Heart right ventricle (tissue), 16 donors: ENCODE measurements at places on chromosomes 5 and 9. TPM values are rescaled to one million over a fixed set of nuclear protein-coding genes. Genes with fewer than 3 reads are reported as not detected.
A peak's percentile ranks its signal among the peaks of the same experiment; 100 is the strongest.

- peaks cover 10% of the 10 kb centered on the region for H3K4me1 ChIP-seq
- peak overlapping the region; percentile 44 for H3K27ac ChIP-seq
- H3K36me3 ChIP-seq = no peaks in the 10 kb centered on the region
- DNase-seq = no peak
- no peak overlapping the region for H3K4me3 ChIP-seq
Measured at GRCh38 chr5:16564248-16564867, 52.4 kb downstream of the RETREG1 start.

The RNF183 gene
- total RNA-seq = not detected

DNA sequence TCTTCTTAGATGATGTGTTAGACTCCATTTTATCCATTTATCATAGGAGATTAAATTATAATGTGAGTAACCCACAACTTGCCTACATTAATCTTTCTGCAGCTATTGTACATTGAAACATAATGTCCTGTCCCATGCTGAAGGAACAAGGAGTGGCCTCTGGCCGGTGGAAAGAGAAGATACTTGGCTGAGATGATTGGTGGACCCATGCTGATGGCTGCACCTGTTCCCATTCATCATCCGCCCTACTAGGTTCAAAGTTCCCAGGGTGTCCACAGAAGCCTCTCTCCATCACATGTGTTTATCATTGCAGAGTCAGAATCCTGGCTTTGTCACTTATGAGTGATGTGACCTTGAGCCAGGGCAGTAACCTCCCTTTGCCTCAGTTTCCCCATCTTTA, 24.7 kb downstream of the FBXL7 start:
- H3K27me3 ChIP-seq = no peaks in the 10 kb centered on the region
- peaks cover 14% of the 10 kb centered on the region for H3K36me3 ChIP-seq
- no peak overlapping the region for H3K27ac ChIP-seq
- no peak overlapping the region for H3K4me3 ChIP-seq

GRCh38 chr5:82104872-82105271, 133.0 kb downstream of the ATG10 start:
- DNase-seq = no peak
- no peak overlapping the region for H3K4me3 ChIP-seq
- H3K36me3 ChIP-seq = no peaks in the 10 kb centered on the region
- H3K4me1 ChIP-seq = peaks cover 11% of the 10 kb centered on the region

The CARTPT gene
- not detected for total RNA-seq

DNA sequence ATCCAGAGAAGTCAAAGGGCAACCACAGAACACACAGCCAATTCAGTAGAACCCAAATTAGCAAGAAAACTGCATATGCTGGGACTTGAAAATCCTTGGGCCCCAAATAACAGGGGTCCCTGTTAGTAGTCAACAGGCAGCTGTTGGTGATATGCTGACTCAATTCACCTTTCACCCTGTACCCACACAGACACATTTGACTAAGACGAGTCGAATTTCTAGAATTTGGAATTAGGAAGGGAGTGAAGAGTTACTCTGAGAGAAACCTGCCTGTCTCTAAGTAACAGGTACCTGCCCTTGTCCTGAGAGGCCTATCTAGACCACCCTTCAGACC, 821 bp upstream of the VCP start:
- peak overlapping the region; percentile 57 for H3K27ac ChIP-seq
- peak overlapping the region; percentile 89 for H3K4me3 ChIP-seq
- H3K4me1 ChIP-seq = peaks cover 36% of the 10 kb centered on the region
- no peaks in the 10 kb centered on the region for H3K36me3 ChIP-seq
- no peak for DNase-seq

The SLC45A2 gene
- total RNA-seq = 0.09 TPM

DNA sequence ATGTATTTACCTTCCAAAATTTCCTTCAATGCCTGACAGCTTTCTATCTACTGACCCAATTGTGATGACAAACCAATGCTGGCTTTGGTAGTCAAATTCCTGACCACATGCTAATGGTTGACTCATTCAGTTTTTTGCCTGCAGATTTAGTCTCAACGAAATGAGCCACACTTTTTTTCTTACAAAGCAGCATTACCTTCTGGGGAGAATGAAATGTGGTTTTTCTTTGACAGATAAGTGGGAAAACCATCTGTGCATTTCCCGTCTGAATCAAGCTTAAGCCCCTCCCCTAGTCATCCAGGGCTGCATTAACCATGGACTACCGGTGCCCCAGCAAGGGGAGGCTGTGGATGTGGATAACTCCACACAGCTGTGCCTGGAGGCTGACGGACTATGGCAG, 99.6 kb upstream of the TAF11L2 start:
- no peak overlapping the region for H3K4me3 ChIP-seq
- no peak for DNase-seq
- peaks cover 10% of the 10 kb centered on the region for H3K27me3 ChIP-seq
- no peak overlapping the region for H3K27ac ChIP-seq

DNA sequence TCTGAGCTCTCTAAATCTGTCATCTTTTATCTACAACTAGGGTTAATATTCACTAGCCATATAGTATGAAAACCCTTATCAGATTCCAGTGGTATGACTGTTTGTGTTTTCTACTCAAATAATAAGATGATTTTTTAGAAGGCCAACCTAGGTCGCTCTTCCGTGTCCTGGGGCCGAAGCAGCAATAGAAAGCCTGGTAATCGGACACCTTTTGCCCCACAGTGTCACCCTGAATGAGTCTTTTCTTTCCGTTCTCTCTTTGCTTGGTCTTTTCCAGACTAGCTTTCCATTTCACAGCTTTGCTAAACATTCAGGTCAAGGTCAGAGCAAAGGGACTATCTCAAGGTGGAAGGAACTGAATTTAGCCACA, 243.3 kb upstream of the ANKRD55 start:
- no peak overlapping the region for H3K27ac ChIP-seq
- H3K4me3 ChIP-seq = no peak overlapping the region
- H3K36me3 ChIP-seq = no peaks in the 10 kb centered on the region
- no peak for DNase-seq

The MSX2 gene
- 2.0 TPM for total RNA-seq

GRCh38 chr5:107874795-107875194, 204.1 kb upstream of the EFNA5 start:
- peaks cover under 1% of the 10 kb centered on the region for H3K36me3 ChIP-seq
- no peak for DNase-seq
- H3K27me3 ChIP-seq = no peaks in the 10 kb centered on the region
- H3K4me1 ChIP-seq = no peaks in the 10 kb centered on the region
- H3K4me3 ChIP-seq = no peak overlapping the region

The SLCO6A1 gene
- total RNA-seq = not detected
